ENCODE measurements at places on chromosomes 6 and 20.

DNA sequence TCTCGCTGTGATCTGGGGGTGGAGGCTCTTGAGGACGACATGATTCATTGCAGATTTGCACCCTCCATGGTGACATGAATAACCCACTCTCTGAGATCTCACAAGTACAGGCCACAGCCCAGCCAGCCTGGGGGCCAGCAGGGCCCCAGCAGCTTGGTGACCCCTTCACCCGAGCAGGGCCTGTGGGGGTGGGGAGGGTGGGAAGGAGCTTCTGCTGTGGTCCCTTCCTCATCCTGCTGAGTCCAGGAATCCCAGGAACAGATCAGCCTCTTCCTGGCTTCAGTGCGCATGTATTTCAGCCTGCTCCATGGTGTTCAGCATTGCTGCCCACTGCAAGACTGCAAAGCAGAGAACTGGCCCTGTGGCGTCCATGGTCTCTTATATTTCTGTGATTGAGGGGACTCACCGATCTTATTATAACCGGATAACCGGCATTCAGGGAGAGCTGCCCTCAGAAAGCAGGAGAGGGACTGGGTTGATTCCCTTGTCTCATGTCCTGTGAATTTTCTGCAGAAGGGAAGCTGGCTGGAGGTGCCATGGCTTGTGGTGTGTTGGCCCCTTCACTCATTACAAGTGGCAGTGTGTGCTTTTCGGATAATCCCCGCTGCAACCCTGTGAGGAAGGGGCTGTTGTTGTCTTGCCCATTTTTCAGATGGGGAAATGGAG, 118.8 kb upstream of the FRMD1 start:
- DNase-seq: no peak

DNA sequence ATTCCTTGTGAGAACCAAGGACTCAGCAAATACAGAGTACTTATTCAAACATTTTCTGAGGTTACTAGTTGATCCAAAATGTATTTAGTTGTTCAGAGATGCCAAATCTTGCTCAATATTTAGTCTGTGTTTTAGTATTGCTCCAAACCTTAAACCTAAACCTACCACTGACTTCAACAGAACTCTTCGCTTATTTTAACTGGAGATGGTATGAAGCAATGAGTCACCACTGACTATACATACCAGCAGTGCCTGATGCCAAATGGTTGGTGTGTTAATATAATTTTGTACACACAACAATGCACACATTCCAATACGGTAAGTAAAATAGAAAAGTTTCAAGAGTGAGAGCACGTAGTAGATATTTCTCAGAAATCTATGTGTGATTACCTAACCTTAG, 1.9 kb upstream of the SPTLC3 start:
- DNase-seq: no peak

- DNase-seq: no peak
Measured at GRCh38 chr20:58839991-58840747, 10.5 kb downstream of the GNAS-AS1 start.

GRCh38 chr6:159788753-159789376, 537 bp downstream of the TCP1 start:
- DNase-seq: peak; percentile 22

- DNase-seq: peak; percentile 30
Measured at GRCh38 chr20:24027229-24027628, 38.6 kb upstream of the GGTLC1 start.

DNA sequence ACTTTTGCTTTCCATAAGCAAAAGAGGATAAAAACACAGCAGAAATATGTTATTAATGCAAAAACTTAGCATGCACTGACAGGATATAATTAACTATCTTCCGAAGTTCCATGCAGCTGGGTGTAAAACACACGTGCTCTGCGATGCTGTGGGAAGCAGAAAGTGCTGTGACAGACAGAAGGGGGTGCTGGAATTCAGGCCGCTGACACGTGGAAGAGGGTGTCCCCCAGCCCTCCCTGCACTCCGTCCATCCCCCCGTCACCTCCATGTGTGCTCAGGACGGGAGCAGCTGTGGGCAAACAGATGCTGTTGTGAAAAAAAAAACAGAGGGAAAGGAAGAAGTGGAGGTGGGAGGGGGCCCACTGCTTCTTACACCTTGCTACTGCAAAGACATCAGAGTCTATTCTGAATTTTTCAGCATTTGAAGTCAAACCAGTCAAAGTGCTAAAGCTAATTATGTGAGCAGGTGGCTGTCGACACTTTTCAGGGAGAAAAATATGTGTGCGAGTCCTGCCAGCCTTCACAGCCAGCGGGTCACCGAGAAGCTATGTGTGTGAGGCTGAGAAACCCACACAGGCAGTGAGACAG, 175.9 kb upstream of the AFDN start:
- no peak for DNase-seq

DNA sequence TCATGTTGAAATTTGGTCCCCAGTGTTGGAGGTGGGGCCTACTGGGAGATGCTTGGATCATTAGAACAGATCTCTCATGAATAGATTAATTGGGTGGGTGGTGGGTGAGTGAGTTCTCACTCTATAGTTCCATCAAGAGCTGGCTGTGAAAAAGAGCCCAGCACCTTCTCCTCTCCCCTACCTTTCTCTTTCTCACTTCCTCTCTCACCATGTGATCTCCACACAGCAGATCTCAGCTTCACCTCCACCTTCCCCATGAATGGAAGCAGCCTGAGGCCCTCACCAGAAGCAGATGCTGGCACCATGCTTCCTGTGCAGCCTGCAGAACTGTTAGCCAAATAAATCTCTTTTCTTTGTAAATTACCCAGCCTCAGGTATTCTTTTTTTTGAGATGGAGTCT, 12.9 kb upstream of the GMNN start:
- no peak for DNase-seq

DNA sequence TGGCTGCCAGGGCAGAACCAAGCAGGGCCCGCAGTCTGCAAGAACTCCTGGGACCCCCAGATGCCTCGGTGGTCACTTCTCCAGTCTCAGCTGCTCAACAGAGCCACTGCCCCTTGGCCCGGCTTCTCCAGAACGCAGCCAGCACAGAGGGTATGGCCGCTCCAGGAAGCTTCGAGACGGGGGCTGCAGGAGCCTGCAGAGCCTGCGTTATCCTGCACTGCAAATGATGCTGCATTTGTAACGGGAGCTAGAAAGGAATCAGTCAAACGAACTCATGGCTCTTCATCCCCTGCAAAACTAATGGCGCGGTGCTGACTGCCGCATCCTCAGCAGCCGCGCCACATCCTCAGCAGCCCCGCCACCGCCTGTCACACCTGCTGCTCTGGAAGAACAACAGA, 254.9 kb downstream of the TAF4 start:
- DNase-seq: no peak

DNA sequence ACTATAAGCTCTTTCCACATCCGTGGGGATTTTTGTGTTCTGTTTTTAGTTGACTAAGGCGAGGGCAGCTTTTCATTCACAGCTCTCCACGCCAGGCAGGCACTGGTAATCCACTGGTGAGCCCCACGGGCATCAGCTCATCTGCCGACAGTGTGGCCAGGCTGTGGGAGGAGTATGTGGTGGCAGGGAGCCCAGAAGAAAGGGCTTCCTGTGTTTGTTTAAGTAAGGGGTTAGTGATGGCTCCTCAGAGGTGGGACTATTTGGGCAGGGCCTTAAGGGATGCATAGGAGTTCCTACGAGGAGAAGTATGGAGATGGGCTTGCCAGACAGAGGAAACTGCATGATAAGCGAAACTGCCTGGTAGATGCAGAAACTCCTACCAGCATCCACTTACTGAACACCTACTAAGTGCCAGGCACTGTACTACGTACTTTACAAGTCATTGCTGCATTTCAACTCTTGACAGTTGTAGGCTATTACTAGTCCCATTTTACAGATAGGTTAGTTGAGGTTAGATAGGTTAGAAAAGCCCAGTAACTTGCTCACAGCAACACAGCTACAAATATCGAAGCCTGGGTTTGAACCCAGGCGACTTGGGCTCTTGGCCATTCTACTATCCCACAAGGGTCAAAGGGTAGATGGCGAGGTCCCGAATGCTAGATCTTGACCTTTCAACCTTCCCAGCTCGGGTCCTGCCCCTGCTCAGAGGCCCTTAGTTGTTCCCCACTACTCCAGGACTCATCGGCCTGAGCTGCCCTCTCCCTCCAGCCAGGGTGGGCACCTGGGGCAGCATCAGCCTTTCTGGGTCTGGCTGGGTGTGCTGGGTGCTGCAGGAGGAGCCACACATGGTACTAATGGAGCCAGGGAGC, 55.1 kb downstream of the CEBPB start:
- no peak for DNase-seq

DNA sequence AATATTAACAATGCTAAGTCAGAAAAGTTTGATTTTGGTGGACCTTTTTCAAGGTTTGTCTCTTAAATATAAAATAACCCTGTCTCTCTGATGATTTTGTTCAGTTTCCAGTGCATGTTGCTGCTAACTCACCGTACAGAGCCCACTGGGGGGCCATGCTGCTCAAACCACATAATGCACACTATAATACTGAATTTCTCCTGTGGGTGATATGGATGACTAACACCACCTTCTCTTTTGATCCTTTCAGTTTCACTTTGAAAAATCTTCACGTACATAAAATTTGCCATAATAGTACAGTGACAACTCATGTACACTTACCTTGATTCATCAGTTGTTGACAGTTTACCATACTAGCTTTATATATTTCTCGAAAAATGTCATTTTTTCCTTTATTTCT, 506.6 kb upstream of the MAN1A1 start:
- peak; percentile 16 for DNase-seq

- DNase-seq: no peak
Measured at GRCh38 chr20:47886454-47887041, 101.3 kb upstream of the SULF2 start.

GRCh38 chr20:51450221-51450712, 92.3 kb downstream of the NFATC2 start:
- DNase-seq: no peak

- DNase-seq: no peak
Measured at GRCh38 chr6:149236589-149236988, 80.9 kb upstream of the TAB2 start.
